ENCODE measurements at places on chromosomes 4 and X. TPM values are rescaled to one million over a fixed set of nuclear protein-coding genes. Genes with fewer than 3 reads are reported as not detected.

The SMIM43 gene
- total RNA-seq, result 0.27 TPM

The SLIT2 gene
- total RNA-seq, result 36.4 TPM

The WDR44 gene
- total RNA-seq, result 10.3 TPM

The KLB gene
- under 0.01 TPM for total RNA-seq

The GYPE gene
- total RNA-seq, result not detected

The FHDC1 gene
- under 0.01 TPM for total RNA-seq

The AFP gene
- total RNA-seq, result 1.0 TPM

The RAB39B gene
- under 0.01 TPM for total RNA-seq

The TRIM2 gene
- 17.3 TPM for total RNA-seq
